Cerebellar nuclear complex (tissue), 1 donor: ENCODE measurements at places on chromosomes 6 and 20.

DNA sequence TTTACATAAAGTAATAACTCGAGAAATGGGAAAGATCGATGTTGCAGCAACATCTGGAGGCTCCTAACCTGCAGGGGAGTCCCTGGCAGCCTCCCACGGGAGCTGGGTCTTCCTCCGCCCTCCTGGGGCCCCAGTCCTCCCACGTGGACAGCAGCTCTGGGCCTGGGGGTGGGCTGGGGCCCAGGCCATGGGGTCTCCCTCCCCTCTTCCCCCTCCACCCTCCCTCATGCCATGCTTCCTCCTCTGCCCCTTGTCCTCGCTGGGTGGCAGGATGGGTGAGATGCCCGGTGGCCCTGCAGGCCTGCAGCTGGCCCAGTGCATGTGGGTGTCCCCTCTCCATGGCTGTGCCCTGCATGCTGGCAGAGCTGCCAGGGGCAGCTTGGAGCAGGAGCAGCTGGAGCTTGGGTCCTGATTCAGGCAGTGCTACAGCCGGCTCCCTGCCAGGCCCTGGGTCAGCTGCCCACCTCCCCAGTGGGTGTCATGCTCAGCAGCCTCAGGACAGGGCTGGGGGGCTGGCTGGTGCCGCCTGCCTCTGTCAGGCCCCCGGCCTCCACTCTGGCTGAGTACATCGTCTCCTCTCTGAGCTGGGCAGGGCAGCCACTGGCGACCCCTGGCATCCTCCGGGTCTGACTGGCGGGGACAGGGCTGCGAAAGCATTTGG is 48.9 kb upstream of the BHLHE23 start:
- DNase-seq = no peak

- DNase-seq = no peak
Observed at GRCh38 chr6:133681891-133682290, 207.0 kb upstream of the TCF21 start.

DNA sequence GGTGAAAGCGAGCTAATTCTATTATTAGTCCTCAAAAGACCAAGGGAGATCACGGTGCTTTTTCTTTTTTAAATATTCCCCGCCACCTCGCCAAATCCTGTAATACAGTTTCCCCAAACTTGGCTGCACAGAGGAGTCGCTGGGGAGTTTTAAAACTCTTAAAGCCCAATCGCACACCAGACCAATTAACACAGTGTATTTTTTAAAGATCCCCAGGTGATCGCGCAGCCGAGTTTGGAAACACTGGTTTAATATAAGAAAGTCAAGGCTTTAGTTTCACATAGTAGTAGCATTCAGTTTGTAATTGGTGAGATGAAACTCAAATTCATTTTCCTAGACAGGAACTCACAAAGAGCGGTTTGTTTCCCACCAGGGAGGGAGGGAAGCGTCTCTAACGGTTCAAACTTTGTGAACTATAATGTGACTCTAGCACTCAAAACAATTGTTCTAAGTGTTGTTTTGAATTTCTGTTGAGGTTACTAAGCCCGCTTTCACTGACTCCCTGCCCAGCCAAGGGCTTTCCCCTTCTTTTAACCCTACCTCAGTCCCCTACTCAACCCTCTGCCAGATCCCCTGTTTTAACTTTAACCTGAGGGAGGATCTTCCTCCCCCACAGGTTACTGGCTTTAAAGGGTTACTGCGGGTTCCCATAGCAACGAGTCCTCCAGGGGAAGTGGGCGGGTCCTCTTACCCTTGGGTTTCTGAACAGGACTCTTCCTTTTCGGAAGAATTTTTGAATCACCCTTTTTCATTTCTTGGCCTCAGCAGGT is 25.7 kb upstream of the BTBD3 start:
- peak; percentile 46 for DNase-seq

DNA sequence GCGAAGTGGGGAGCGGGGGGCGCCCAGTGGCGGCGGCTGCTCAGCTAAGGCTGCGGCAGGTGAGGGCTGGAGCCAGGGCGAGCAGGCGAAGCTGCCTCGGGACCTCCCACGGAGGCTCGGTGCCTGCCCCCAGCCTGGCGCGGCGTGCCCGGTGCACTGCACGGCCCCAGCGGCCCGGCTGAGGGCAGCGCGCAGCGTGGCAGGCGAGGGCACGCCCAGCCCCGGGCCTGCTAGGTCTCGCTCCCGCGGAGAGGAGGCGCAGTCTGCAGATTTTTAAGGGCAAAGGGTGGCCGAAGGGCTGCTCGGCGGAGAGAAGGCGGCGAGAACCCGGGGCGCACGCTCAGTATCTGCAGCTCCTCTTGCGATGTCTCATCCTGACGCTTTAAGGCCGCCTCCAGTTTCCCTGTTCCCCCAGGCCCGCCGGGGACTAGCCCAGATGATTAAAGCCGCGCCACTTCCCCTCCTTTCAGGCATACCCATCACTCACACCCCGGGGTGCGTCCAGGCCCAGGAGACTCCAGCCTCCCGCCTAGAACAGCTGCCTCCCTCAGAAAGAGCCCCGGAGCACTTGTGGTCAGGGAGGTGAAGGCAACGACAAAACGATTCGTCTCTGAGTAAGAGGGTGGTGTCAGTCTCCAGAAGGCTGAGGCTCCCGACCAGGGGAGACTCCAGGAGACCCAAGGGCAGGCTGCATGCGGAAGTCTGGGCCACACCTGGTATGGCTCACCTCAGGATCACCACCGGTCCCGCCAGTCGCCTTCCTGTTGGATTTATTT is at the start of gene FERMT1:
Gene FERMT1, minus strand, starts transcription at position 158 of the 776 bp plus-strand sequence. CDS start 3,476 bp downstream, outside the sequence.
- no peak for DNase-seq

GRCh38 chr6:137697267-137697938 is 169.7 kb upstream of the TNFAIP3 start:
- DNase-seq = no peak

- no peak for DNase-seq
Observed at GRCh38 chr20:45322952-45323383, 14.9 kb upstream of the MATN4 start.
